DMS153 (cell line): ENCODE measurements at places on chromosomes 11 and 22.

- no peak for DNase-seq
Observed at GRCh38 chr11:901452-902061, 9.1 kb downstream of the CHID1 start.

DNA sequence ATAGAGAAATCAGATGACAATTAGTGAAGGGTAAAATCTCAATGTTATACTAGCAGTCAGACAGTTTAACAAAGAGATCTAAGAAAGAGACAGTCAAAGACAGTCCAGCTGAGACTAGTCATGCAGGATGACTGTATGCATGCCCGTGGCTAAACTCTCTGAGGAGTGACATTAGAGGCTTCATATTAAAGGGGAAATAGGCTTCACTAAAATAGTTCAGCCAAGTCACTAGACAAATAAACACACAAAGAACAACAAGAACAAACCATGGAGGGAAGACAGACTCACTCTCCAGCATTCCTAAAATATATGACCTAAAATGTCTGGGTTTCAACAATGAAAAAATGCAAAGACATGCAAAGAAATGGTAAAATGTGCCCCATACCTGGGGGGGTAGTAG, 18.6 kb upstream of the APLNR start:
- no peak for DNase-seq

DNA sequence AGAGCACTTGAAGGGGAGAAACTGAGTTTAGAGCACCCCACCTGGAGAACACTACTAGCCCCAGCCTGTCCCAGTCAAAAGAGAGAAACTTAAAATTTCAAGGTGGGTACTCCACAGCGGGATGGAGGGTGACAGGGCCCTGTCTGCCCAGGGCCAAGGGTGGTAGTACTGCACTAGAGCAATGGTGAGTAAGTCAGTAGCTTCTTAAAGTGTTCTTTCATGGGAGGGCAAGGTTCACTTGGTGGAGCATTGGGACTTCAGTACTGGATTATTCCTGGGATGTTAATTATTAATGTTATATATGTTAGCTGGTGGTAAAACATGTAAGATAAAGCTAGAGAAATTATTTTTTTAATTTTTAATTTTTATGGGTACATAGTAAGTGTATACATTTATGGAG, 28.5 kb upstream of the AQP11 start:
- no peak for DNase-seq

- DNase-seq: no peak
Observed at GRCh38 chr11:102798012-102798746, at the start of gene MMP1. TSS of gene MMP1 (minus strand) at chr11:102798160. CDS start at chr11:102798092, 68 bp downstream.

GRCh38 chr11:58837707-58838388, 6.7 kb downstream of the GLYATL2 start:
- DNase-seq: no peak

GRCh38 chr11:44607319-44607962, 42.0 kb downstream of the CD82 start:
- no peak for DNase-seq

DNA sequence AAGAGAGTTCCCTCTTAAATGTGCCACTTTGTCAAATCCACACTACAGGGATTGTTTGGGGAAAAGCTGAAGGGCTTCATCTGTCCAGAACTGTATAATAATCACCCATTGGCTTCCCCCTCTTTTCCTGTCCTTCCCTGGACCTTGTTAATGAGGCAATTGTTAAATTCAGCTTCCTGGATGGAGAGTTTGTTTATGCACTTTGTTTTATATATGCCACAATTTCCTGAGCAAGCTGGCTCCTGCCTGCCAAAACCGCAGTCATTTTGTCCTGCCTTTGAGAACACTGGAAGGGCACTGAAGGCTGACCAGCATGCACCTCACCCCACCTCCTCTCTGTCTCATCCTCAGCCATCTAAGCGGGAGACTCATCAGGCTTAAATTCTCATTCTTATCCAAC, 86.2 kb downstream of the MSANTD4 start:
- peak; percentile 79 for DNase-seq

DNA sequence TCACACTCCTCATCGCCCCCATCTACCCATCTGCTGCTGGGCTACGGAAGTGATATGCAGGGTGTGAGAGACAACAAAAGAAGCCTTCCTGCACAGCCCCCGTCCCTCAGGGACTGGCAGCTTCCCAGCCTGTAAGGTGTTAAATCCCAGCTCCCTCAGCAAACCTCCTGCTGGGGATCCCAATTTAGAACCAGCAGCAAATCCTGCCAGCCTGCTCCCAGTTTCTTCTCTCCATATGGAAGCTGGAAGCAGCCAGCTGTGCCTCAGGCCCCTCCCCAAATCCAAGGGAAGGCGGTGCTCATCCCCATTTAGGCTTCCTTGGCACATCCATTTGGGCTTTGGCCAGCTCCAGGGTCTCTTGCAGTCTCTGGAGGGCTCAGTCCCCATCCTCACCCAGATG, 47.5 kb downstream of the PAMR1 start:
- DNase-seq: no peak

- DNase-seq: no peak
Observed at GRCh38 chr11:75481223-75481921, 44.4 kb downstream of the GDPD5 start.

DNA sequence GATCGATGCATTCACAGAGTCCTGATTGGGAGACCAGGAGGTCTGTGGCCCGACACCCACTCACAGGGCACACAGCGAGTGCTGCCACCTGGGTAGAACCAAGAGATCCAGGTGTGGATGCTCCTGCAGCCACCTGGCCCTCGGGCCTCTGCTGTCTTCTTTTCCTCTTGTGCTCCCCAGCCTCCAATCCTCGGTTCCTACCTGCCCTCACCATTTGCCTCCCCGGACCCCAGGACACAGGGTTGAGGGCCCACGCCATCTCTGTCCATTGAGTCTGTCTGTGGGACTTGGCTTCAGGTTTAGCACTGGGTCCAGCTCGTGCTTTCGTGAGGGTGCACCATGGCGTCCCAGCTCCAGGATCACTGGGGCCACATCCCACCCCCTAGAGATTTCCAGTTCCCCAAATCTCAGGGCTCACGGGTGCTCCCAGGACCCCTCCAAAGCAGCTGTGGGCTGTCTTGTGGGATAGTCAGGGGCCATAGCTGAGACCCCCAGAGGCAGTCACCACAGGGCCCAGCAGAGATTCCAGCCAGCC, 591.1 kb downstream of the BRD1 start:
- DNase-seq: no peak

- no peak for DNase-seq
Observed at GRCh38 chr11:117544130-117544800, 216.6 kb downstream of the CEP164 start.

- no peak for DNase-seq
Observed at GRCh38 chr11:8286886-8287285, 23.2 kb upstream of the LMO1 start.

GRCh38 chr11:95584589-95584988, 205.0 kb downstream of the FAM76B start:
- no peak for DNase-seq

- no peak for DNase-seq
Observed at GRCh38 chr22:26585104-26585790, 4.7 kb downstream of the TPST2 start.

- DNase-seq: no peak
Observed at GRCh38 chr11:108278546-108278945, 55.7 kb downstream of the ATM start.

DNA sequence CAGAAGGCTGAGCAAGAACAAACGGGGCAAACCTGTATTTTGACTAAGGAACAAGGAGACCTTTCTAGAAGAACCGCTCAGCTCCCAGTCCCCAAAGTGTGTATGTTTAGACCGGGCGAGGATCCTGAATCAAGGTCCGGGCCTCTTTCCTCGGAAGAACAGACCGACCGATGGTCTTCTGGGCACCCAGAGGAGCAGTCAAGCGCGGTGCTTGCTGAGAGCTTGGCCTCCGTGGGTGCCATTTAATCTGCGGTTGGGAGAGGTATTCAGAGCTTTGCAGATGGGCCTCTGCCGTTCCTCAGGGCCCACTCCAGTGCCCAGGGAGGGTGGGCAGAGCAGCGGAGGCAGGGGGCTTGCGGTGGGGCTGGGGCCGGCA, 26.5 kb upstream of the ATXN10 start:
- DNase-seq: no peak

DNA sequence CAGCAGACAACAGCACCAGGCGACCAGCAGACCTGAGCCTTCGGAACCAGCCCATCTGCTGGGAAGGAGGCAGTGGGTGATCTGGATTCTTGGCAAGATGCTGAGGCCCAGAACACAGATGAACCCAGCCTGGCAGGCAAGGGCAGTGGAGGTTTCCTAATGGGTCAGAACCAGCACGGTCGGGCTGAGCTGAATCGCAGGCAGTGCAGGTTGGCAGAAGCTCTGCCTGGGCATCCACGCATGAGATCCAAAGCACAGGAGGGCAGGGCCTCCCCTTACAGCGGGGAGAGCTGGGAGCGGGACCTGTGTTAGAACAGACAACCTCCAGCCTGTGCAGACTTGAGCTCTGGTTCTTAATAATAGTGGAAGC, 47.5 kb downstream of the DSCAML1 start:
- DNase-seq: no peak

DNA sequence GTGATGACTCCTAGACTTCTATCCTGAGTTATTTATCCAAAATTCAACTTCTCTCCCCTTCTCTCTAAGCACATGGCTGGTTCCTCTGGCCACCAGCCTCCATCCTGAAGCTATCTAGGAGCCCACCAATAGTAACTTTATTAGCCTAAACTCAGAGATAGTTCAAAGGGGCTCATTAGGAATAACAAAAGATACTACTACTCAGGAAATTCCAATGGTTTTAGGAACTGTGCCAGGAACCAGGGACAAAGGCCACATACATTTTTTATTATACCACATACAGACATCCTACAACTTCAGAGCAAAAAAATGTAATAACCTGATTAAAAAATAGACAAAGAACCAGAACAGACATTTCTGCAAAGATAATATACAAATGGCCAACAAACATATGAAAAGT, 27.9 kb downstream of the SLC25A17 start:
- no peak for DNase-seq
